ENCODE measurements at places on chromosomes 3 and 15.

DNA sequence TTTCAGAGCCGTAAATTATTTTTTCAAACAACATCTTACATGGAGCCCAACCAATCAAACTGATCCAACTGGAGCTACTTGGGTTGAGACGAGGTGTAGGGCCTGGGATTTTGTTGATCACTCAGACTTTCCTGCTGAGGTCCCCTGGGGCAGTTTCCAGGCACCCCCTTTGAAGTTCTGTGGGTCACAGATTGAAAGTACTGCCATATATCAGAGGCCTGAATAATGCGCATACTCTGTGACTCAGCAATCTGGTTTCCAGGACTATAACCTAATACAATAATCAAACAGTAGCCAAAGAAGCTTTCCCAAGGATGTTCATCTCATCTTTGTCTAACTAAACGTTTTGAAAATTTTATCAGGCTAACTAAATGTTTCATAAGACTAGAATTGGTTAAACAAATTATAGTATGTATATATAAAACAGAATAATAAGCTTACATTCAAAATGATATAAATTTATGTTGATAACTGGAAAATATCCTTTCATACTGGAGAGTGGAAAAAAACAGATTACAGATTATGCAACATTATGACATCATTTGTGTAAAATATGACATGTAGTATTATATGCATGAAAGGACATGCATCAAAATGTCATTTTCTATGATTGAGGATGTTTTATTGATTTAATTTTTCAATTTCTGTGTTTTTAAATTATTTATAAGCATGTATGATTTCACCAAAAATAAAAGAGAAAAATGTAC is 617.1 kb downstream of the NTRK3 start:
- no peak for DNase-seq

DNA sequence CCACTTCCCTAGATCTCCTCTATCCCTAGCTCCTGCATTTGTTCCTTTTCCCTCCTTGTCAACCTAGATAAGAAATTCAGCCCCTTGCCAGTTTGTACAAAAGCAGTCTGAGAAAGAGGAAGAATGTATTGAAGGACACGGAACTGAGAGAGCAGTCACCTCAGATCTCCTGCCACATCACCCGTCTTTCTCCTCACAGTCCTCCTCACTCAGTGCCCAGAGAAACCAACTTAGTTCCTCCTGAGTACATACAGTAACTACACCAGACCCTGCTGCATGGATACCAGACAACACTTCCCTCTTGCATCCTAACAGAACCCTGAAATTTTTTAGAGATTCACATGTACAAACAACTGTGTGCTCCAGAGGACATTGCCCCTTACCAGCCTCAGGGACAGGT is 563.6 kb upstream of the ADAMTS9 start:
- no peak for DNase-seq

GRCh38 chr15:95975212-95975611 is 355.3 kb upstream of the NR2F2 start:
- DNase-seq: no peak

DNA sequence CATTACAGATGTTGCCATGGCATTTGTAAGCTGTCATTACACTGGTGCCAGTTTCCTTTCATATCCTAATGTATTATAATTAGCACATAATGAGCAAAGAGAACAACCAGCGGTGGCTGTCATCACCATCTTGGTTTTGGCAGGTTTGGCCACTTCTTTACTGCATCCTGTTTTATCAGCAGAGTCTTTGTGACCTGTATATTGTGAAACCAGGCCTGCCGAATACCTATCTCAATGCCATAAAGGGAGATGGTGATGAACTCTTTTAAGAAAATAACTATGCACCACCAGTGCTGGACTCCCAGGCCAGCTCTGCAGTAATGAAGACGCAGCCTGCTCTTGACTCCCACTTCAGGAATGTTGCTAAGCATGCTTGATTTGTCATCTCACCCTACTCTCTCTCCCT is 458.1 kb upstream of the NR2F2 start:
- DNase-seq: no peak

GRCh38 chr3:187735837-187736236 is 9.4 kb downstream of the BCL6 start:
- DNase-seq: peak; percentile 82

GRCh38 chr3:13901935-13902584 is 22.2 kb upstream of the WNT7A start:
- no peak for DNase-seq

- peak; percentile 3 for DNase-seq
Measured at GRCh38 chr3:109195815-109196214, 59.3 kb downstream of the C3orf85 start.

GRCh38 chr3:53085476-53085875 is 39.6 kb upstream of the SFMBT1 start:
- no peak for DNase-seq

All from inflammatory macrophage treated with lipopolysaccharide for 1 hour (primary cell).